ENCODE measurements at places on chromosomes 5 and 9.
A peak's percentile ranks its signal among the peaks of the same experiment; 100 is the strongest.

DNA sequence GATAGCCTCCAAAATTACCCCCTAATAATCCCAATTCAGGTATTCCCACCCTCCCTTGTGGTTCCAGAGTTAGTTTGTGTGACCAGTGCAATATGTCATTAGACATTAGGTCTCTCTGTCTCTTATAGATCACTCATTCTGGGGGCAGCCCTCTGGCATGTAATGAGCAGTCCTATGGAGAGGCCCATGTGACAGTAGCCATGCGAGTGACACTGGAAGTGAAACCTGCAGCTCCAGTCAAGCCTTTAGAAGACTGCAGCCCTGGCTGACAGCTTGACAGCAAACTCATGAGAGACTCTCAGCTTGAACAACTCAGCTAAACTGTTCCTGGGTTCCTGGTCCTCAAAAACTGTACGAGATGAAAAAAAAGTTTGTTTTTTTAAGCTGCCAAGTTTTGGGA lies 54.0 kb upstream of the HSPB3 start:
- no peak for DNase-seq

DNA sequence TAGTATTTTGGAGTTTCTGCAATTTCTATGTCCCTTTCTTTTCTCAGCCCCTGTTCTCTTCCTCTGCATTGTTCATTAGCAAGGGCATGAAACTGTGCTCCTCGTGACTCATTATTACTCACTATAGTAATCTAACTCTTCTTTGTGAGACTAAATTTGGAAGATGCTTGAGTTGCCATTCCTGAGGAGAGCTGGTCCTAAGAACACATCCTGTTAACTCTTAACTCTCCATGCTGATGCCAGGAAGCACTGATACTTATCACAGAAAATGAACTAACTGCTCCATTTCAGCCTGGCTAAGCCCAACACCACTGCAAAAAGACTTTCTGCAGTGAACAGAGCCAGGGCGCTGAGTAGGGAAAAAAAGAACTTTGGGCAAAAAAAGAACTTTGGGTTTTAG lies 10.6 kb upstream of the CSNK1A1 start:
- no peak for DNase-seq

DNA sequence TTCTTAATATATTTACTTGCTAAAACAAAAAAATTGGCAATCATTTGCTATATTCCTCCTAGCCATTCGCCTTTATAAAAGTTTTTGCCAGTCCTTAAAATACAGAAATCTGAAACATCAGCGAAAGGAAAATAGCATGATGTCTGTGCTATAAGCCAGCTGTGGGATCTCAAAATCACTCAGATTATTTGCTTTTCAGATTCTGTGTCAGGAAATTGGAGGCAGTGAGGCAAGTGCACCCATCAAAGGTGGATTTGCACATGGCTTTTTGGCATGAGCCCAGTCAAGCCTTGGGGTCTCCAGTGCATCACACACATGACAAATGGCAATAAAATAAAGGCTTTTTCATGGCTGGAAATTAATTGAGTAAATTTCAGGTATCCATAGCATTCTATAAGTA lies 196.8 kb upstream of the DAPK1 start:
- no peak for DNase-seq

DNA sequence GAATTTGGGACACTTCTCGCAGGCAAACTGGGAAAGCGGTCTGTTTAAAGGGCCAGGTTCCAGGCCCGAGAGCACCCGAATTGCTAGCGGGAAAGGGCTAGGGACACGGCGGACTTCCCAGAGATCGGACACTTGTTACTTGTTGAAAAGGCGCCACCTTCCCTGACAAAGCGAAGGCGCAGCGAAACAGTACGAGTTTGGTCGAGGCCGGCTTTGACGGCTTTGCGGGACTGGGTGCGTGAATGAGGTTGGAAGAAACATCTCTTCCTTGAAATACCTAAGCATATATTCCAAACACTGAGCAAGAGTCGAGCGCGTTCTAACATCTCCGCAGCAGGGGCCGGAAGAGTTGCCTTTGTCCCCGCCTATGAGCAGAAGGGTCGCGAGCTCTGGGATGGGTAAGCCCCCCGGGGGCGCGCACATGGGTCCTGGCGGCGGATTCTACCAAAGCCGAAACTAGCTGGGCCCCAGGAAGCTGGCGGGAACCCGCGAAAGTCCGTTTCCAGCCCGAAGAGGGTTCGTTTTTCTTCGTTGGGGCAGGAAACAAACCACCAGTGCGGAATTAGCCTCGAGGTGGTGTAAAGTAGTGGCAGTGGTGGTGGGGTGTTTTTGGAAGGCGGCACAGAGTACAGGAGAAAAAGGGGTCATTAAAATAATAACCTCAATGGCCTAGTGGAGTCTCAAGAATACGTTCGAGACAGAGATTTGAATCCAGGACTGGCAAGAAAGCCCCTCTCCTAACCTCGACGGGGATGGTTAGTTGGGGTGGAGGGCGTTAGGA lies 1.5 kb downstream of the GDNF start:
- DNase-seq, result peak; percentile 37

DNA sequence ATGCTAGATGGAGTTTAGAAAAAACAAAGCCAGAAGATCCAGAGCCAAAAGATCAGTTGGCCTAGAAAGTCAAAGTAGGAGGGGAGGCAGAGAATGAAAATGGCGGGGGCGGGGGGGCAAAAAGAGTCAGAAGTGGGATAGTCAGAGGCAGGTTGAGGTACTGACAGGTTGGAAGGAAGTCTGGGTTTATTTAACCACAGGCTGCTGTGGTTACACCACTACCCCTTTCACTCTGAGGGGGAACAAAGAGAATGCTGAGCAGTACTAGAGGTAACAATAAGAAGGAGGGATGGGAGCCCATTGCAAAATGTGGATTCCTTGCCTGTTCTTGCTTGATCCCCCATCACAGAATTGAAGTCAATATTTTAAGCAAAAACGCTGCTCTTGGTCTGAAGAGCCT lies 111.8 kb downstream of the CAVIN4 start:
- peak; percentile 59 for DNase-seq

GRCh38 chr5:124663101-124663506 lies 83.3 kb downstream of the ZNF608 start:
- DNase-seq, result no peak

DNA sequence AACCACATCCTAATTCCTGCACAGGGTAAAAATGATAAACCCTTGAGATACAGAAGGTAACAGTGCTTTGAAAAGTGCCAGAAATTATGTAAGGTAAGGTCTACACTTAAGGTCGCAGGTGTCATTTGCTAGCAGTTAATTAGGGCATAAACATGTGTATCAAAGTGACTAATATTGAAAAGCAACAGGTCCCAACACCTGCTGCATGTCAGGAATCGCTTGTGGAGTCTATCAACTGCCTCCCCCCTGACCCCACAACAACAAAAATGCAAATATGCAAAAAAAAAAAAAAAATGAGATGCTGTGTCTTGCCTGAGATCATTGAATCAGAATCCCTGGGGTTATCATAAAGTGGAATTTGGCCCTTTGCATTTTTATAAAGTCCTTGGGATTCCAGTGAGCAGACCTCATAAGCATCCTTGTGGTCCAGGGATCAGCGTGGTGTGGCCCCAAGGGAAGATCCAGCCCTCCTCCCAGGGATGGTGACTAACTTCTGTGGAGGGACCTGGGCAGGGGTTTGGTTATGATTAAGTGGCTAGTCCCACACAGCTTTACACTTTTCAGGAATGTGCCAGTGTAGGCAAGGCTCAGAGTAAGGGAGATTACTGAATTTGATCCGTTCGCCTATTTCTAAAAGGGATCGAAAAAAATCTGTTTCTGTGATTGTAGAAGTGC lies 92.5 kb upstream of the TNFSF8 start:
- no peak for DNase-seq

DNA sequence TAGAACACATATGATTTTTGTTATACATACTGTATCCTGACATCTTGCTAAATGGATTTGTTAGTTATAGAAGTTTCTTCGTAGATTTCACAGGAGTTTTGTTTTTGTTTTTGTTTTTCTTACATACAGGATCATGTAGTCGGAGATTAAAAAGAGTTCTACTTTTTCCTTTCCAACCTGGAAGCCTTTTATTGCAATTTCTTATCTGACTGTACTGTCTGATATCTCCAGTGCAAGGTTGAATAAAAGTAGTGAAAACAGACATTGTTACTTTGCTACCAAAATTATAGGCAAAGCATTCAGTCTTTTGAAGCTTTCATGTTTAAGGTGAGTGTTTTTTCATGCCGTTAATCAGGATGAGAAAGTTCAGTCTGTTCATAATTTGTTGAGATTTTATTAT lies 117.4 kb upstream of the PRSS3 start:
- DNase-seq, result no peak

GRCh38 chr9:126459126-126459525 lies 132.5 kb downstream of the MVB12B start:
- DNase-seq, result no peak

DNA sequence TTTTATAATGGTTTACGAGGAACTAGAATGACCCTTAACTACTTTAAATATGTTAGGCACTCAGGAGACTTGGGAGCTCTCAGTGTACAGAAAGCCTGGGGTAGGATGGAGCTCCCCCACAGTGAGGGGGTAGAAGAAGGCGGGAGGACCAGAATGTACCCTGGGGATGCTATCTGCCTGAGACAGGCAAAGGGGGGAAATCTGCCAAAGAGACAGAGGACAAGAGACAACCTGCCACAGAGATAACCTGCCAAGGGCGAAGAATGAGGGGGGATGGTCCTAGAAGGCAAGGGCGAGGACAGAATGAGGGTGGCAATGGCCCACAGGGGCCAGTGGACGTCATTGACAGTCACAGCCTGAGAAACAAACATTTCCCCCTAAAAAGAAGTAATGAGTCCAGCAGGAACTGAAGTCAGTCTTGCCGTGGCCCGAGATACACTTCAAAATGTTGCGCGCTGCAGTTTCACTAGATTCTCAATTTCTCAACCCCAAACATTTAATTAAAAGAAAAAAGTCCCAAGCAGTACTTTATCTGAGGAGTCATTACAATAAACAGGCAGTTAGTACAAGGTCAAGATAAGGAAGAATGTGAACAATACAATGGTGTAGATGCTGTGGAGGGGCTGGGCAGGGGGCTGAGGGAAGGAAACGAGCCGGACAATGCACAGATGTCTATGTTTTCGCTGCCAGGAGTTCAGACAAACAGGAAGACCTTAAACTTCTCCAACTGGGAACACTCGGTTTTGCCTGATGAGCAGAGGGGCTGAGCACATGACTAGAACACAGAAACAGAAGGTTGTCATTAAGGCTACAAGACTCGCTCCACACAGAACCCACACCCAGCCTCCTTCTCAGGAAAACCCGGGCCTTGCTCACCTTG lies 125.0 kb downstream of the LHFPL2 start:
- DNase-seq, result no peak
